ENCODE measurements at places on chromosomes 4 and X.

DNA sequence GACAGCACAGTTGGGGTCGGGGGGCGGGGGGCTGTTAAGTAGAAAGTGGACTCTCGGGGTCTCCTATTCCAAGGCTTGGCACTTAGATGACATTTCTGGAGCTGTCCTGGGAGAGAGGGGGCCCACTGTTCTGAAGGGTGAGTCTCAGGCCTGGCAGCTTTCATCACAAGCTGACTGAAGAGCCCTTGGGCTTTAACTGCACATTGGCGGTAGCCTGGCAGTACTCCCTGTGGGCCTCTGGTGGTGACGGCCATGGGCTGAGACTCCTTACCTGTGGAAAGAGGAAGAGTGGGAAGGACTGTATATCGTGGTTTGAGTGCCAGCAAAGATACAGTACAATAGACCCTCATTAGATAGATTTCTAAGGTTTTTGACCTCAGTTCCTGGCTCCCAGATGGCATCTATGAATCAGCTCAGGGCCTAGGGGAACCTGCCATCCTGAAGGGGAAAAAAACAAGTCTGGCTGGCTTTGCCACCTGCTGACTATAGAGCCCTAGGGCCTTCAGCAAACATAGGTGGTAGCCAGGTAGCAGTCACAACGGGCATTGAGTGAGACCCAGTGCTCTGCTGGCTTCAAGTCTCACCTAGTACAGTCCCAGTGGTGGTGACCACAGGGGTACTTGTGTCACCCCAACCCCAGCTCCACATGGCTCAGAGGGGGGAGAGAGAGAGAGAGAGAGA, 87.9 kb downstream of the ANKRD17 start:
- no peak for DNase-seq

GRCh38 chrX:149296092-149296491, 209.0 kb downstream of the IDS start:
- DNase-seq = no peak

GRCh38 chr4:10773010-10773409, 88.4 kb upstream of the CLNK start:
- DNase-seq = no peak

DNA sequence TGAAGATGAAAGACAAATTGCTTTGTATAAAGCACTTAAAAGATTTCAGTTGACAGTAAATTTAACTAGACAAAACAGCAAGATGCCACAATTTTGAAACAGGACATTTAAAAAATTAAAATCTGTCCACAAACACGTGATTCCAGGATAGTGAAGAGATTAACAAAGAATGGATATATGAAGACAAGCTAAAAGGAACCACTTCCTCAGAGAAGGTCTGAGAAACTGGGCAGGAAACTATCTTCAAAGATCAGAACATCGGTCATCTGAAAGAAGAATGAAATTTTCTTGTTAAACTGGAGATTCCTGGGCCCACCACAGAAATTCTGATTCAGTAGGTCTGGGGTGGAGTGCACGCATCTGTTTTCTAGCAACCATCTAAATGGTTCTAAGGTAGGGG, 1.4 kb downstream of the RWDD4 start:
- DNase-seq = no peak

DNA sequence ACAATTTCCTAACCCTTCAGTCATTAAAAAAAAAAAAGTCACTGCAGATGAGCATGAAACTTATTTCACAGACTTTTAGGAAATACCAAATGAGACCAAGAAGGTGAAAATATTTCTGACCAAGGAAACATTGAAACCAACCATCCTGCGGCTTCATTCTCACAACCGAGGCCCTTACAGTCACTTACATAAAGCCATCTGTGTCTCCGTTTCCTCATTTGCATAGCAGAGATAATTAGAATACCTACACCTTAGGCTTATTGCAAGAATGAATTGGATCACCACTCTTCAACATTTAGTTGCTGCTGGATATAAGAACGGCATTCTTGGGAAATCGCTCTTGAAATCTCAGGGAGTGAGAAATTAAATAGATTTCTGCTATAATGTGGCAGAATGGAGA, 356.2 kb downstream of the HS3ST1 start:
- no peak for DNase-seq

DNA sequence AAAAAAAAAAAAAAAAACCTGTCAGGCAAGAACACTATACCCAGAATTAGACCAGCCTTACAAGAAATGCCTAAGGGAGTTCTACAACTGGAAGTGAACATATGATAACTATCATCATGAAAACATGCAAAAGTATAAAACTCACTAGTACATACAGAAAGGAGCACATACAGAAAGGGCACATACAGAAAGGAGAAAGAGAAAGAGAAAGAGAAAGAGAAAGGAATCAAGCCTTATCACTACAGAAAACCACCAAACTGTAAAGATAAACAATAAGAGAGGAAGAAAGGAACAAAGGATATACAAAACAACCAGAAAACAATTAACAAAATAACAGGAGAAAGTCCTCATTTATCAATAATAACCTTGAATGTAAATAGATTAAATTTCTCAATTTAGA, 50.4 kb downstream of the PHKA1 start:
- no peak for DNase-seq

DNA sequence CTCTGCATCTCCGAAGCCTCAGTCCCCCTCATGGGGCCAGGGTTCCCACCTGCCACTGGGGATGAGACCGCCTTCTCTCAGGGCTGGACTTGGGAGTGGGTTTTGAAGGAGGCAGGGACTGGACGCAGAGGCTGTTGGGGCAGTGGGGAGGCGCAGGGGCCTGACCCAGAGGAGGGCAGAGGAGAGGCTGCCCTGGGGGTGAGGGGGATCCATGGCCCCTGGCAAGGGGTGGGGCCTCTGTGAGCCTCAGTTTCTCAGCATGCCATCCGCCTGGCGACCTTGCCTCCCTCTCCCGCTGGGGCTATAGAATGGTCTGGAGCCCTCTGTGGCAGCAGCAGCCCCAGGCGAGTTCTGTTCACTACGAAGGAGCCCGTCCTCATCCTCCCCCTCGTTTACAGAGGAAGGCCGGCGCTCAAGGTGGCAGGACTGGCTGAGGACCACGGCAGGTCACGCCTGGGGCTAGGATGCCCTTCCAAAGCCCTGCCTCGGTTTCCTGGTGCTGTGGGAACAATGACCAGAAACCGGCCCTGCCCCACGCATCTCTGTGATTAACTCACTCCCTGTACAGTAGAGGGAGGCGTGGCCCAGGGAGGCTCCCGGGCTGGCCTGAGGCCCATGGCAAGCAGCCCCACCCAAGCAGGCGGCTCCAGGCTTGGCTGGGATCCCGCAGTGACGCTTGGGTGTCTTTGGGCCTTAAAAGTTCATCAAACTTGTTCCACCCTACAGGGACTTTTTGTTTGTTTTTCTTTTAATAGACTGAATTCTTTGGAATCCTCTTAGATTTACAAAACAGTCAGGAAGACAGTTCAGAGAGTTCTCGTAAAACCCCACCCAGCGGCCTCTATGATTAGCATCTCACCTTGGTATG, 16.0 kb upstream of the SH3TC1 start:
- DNase-seq = peak; percentile 95

GRCh38 chrX:143664302-143664701, 28.4 kb upstream of the SLITRK4 start:
- no peak for DNase-seq

DNA sequence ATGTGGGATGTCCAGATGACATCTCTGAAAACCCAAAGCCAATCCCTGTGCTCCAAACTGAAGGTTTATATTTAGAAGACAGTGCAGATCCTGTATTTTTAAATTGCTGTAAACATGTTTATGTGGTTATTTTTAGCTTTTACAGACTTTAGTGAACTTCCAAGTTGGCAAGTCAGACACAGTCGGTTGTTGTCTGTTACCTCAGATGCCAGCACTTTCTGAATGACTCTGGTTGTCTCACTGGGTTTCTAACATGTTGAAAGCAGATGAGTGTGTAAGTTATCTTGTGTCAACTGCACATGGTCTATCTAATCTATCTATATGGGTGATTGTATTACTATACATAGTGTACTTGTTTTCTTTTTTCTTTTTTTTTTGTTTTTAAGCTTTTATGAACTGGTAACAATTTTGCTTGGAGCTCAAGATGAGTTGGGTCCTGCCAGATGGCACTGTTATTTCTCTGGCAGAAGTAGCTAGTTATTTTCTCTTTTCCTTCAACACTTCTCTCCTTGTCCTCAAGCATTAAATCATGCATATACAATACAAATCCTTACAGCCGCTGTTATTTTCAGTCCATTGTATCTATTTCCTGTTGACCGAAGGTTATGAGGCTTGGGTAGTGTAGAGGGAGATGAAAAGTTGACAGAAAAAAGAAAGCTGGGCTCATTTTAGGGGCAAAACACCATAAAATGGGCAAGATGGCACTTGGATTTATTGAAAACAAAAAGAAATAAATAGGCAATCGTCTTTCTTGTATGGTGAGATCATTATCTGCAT, 66.3 kb downstream of the GAB1 start:
- DNase-seq = no peak

GRCh38 chrX:7133050-7133440, 14.5 kb upstream of the STS start:
- no peak for DNase-seq

GRCh38 chr4:158850800-158851644, 82.2 kb downstream of the FNIP2 start:
- DNase-seq = no peak

- no peak for DNase-seq
Observed at GRCh38 chrX:32867781-32868523, 343.4 kb downstream of the DMD start.

GRCh38 chrX:125681058-125681457, 361.4 kb downstream of the TEX13C start:
- no peak for DNase-seq

DNA sequence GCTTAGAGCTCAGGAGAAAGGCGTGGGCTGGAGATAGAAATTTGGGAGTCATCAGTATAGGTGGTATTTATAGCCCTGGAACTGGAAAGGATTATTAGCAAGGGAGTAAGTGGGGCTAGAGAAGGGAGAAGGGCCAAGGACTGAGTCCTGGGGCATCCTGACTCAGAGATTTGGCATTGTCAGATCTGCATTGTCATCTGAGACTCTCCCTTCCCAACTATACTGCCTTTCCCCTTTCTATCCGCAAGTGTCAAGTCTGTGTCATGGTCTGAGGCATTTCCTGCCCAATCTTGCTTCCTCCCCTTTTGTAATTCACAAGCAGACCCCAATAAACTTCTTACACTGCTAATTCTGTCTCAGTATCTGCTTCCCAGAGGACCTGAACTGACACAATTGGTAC, 24.4 kb upstream of the SLC25A43 start:
- DNase-seq = peak; percentile 0

GRCh38 chr4:143411527-143412419, 75.1 kb downstream of the GAB1 start:
- no peak for DNase-seq

- no peak for DNase-seq
Observed at GRCh38 chrX:42497356-42497755, 280.6 kb downstream of the PPP1R2C start.

DNA sequence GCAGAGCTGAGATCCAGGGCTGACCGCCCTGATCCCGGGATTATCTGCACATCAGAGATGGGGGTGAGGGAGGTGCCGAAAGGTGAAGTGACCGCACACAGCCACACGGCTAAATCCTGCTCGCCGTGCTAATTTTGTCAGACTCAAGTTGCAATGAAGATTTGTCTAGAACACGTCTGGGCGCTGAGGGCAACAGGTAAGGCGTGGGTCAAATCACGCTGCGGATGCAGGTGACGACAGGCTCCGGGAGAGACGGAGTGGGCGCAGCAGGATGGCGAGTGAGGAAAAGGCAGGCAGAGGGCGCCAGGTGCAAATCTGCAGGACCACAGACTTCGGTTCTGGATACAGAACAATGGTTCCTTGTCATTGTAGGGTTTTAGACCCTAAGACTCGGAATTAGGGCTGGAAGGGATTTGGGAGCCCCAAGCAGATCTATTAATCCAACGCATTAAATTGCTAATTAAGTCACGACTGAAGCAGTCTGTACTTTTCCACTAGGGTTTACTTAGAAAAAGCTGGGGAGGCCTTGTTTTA, 1.9 kb upstream of the TBC1D14 start:
- DNase-seq = no peak

DNA sequence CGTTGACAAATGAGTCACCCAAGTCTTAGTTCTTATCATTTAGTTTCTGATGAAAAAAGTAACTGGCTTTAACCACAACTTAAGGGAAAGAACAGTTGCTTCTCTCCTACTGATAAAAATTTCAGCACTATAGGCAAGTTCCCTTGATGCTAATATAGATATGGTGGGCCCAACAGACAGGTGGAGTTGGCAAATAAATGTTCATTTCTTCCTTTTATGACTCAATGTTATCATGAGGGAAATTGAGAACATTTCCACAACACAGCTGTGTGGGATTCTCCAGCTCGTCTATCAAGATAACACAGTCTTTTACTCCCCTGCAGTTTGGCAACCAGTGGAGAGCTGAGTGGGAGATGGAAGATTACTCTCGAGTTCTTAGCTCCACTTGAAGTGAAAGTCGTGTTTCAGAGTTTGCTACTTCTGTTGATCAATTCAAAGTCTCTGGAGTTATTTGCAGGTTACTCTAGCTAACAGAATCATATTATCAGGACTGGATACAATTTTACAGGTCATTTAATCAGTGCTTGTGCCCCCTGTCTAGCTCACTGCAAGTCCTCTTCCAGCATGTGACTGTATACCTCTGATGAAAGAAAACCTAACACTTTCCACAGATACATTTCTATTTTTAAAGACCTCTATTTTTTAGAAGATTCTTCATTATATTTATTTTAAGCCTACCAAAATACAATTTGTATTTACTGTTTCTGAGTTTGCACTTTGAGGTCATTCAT, 270.6 kb upstream of the GK2 start:
- no peak for DNase-seq

DNA sequence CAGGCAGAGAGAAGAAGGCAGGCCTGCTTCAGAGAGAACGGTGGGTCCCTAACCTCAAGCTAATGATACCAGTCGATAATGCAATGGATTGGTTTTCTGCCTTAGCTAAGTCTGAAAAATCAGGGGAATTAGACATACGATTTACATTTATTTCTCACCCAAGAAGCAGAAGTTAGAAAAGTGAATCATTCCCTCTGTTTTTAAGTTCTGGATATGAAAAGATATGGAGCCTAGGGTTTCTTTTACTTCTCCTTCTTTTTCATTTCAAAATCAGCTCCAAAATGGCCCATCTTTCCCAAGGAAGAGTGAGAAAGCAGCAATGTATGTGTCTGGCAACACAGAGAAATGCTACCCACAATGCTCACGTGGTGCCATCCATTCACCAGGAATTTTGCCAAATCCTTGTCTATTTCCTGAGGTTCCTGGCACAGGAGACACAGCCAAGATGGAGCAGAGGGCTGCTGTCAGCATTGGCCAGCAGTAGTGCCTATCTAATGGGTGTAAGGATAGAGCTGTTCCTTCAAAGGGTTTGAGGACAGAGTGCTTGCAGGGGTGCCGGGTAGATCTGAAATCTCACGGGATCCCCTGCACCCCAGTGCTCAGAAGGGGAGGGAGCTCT, 231.5 kb downstream of the MAML3 start:
- no peak for DNase-seq

DNA sequence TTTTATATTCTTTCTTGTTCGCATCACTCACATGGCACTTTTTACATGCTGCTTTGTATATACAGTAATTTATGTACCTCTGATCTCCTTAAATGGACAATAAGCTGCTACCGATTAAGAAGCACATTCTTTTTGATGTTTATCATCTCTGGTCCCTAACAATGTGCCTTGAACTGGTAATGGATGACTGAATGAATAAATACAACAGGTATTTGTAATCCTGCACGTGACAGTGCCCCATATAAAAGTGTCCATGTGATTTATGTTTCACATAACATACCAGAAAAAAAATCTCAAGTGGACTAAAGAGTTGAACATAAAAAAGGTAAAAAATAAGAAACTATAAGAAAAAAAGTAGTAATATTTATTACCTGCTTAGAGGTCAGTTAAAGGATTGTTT, 7.7 kb upstream of the SLAIN2 start:
- no peak for DNase-seq

Data from T1000 (cell line).